IMR-90 (cell line): ENCODE measurements at places on chromosomes 1 and 21. TPM values are rescaled to one million over a fixed set of nuclear protein-coding genes. Genes with fewer than 3 reads are reported as not detected.
A peak's percentile ranks its signal among the peaks of the same experiment; 100 is the strongest.

The NBPF14 gene
- polyA plus RNA-seq: 14.1 and 16.5 TPM in 2 replicates

GRCh38 chr1:60102267-60103061, 28.9 kb upstream of the C1orf87 start:
- DNase-seq: no peak

The SPAG17 gene
- polyA plus RNA-seq: 0.10 TPM in 1 of 2 replicates, not detected in the other

The AKT3 gene
- polyA plus RNA-seq: 13.6 and 15.2 TPM in 2 replicates

DNA sequence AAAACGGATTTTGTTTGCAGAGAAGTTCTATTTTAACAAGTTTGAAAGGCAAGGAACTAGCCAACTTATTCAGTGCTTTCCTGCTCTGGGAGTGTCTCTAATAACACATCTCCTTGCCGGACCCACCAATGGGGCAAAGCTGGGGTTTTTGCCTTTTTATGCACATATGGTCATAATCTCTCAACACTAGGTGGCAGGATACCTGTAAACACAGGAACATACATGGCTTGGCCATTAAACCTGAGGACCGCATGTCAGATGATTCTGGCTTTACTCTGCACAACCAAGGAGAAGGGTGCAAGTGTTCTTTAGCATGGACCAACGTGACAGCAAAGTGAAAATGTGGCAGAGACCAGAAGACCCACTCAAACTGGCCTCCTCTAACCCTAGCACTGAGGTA, 4.9 kb downstream of the TMEM9 start:
- peak; percentile 44 for DNase-seq

GRCh38 chr1:201890223-201890622, 1.5 kb downstream of the SHISA4 start:
- no peak for DNase-seq

GRCh38 chr21:42708107-42708506, 54.7 kb downstream of the PDE9A start:
- no peak for DNase-seq

The DMBX1 gene
- polyA plus RNA-seq: not detected in 2 replicates

GRCh38 chr1:107870696-107871095, 94.3 kb downstream of the VAV3 start:
- no peak for DNase-seq

GRCh38 chr1:160352555-160352954, 9.4 kb downstream of the NCSTN start:
- no peak for DNase-seq

DNA sequence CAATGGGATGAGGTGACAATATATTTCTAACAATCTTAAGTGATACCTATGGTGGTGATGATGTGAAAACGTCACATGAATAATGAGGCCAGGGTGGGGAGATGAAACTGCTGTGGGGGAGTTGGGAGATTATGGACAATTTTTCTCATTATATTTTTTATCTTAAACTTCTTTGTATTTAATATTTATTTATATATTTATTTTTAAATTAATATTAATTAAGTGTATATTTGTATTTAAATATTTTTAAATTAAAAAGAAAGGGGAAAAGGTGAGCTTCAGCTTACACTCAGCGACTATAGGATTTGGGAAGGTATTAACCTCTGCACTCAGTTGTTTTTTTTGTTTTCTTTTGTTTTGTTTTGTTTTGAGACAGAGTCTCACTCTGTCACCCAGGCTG, 158.7 kb downstream of the PSMG1 start:
- DNase-seq: no peak

- no peak for DNase-seq
These were observed 26.5 kb downstream of the SYF2 start for GRCh38 chr1:25205786-25206185.

The KIF17 gene
- 5.7 and 6.5 TPM in 2 replicates for polyA plus RNA-seq

GRCh38 chr1:170932236-170932635, 3.1 kb upstream of the MROH9 start:
- no peak for DNase-seq

DNA sequence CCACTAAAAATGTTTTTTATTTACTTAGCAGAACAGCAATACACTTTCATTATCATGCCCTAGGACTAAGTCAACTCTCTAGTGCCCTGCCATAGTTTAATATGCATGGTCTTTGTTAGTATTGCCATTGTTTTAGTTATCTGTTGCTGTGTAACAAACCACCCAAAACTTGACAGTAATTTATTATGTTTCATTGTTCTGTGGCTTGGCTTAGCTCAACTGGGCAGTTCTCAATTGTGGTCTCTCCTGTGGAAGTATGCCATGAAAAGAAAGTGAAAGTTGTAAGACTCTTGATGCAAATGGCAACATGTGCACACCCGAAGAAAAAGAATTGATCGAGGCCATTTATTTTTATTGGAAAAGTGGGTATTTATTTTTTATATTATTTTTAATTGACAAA, 206.3 kb upstream of the KCTD3 start:
- DNase-seq: no peak

DNA sequence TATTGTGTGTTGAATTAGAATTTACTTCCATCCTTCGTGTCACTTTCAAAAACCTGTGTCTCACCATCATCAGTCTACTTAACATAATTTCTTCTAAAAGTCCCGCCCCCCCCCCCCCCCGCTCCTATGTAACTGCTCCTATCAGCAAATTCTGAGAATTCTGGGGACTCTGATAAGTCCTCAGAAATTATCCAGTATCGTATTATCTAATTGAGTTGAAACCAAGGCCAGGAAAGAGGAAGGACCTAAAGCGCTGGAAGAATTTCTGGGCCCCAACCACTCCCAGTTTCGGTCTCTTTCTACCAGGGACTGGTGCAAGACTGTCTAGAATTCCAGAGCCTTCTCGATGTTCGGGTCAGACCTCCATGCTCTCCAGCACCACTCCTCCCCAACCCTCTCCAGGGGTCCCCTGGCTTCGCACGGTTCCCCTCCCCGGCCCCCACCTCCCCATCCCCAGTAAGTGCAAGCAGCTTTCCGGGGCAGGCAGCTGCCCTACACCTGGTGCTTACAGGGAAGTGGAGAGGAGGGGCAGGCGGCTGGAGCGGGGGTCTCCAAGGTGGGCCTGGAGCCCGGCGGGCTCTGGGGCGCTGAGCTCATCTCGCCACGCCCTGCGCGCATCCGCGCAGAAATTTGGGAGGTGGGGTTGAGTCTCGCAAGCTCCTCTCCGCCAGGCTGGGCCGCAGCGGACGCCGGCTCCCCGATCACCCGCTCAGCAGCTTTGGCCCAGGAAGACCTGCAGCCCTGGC, 16.0 kb upstream of the ZNF496 start:
- DNase-seq: no peak

- DNase-seq: no peak
These were observed 17.9 kb downstream of the SFT2D2 start for GRCh38 chr1:168243636-168244212.

DNA sequence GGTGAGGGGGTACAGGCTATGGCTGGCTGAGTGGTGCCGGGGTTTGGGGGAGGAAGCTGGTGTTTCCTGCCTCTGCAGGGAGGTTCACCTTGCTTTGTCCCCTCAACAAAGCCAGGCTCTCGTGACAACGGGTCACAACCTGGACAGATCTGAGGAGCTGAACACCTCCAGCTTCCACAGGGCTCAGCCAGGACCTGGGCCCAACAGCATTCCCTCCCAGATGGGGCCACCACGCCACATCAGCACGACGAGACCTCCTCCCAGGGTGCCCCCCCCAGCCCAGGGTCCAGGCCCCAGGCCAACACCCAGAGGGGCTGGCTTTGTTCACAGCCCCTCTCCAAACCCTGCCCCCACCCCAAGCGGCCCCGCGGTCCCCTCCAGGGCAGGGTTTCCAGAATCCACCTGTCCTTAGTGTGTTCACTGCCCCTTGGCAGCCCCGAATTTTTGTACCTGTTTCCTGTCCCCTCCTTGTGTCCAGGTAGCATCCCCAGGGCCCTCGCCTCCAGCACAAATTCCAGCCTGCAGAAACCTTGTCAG, 34.7 kb downstream of the UBE2G2 start:
- no peak for DNase-seq

GRCh38 chr1:1282998-1283397, 2.8 kb downstream of the SCNN1D start:
- DNase-seq: peak; percentile 55

DNA sequence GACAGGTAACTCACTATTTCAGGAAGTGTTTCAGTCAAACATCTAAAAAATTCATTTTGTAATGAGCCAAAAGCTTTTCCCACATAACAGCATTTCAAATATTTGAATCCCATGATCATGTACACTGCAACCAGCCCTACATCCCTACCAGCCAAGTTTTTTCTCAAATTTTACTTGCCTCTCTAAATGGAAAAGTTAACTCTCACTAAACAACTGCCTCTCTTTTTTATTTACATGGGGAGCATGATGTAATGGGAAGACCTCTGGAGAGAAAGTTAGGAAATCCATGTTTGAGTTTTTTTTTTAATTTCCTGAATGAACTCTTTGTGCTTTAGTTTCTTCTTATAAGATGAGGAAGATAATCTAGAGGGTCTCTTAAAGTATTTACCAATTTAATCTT, 70.5 kb downstream of the TTLL7 start:
- DNase-seq: peak; percentile 19

The AK5 gene
- 20.7 and 22.5 TPM in 2 replicates for polyA plus RNA-seq

- DNase-seq: no peak
These were observed 148.6 kb upstream of the ZC3H12A start for GRCh38 chr1:37325509-37326437.

The CSF3R gene
- not detected in 2 replicates for polyA plus RNA-seq

- DNase-seq: peak; percentile 36
These were observed 8.6 kb upstream of the PLA2G2C start for GRCh38 chr1:20194757-20195461.

- DNase-seq: no peak
These were observed 16.1 kb upstream of the PDZK1IP1 start for GRCh38 chr1:47205918-47206317.

DNA sequence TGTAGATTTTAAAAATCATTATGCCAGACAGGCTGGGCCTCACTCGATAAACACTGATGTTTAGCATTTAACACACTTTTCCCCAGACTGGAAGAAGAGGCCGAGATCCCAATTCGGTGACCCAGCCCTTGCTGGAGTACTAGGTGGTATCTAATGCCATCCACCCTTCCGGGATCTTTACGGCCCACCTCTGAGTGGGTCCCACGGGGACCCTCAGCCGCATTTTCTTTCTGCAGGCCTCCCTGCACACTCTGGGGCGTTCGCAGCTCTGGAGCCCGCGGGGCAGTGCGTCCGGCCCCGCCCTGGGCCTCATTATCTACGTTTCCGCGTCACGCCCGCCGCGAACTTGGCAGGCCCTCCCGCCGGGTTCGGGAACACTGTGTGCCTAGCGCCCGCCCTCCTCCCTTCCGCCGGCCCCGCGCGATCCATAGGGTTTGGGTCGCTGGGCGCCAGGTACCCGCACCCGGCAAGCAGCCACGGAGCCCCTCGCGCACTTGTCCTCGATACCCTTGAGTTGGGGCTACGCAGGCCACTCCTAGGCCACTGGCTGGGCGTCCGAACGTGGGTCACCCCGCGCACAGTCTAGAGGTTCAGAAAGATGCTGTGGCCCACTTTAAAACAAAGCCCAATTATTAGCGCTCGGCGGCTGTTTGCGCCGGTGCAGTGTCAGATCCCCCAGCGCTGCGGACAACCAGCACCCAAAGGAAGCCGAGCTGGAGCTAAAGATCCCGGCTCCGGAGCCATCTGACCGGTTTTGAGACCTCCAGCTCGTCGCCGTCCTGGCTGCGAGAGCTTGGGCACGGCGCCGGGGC, 950 bp upstream of the EVA1C start:
- peak; percentile 38 for DNase-seq

DNA sequence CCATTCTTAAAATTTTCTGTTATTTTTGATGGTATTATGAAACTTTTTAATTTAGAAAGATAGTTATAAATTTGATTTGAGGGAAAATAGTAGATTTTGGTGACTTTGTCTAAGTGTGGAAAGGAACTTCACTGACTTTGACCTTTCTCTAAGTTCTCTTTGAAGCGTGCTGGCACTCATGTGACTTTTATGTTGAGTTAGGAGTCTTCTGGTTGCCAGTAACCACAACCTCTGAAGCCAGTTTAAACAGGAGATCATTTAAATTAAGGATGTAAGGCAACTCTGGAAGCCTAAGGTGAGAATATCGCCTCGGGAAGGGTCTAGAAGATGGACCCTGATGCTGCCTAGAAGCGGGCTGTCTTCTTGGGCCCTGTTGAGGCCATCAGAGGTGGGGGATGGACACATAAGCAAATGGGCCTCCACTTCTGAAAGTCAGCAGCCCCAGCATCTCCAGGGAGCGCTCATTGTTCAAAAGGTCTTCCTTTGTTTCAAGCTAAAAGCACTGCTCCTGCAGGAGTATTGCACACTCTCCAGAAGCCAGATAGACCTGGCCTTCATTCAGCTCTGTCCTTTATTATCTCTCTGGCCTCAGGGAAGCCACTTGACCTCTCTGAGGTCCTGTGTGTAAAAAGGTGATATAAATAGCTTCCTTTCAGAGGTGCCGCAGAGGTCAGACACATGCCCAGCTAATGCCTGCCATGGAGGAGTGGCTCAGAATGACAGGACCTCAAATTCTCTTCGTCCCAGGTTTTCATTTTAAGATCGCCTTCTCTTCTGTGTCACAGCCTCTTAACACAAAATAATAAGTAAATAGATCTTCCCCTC, 5.1 kb upstream of the RCAN1 start:
- no peak for DNase-seq

The TRIM58 gene
- polyA plus RNA-seq: 0.79 and 0.91 TPM in 2 replicates

- peak; percentile 77 for DNase-seq
These were observed 71.8 kb upstream of the CSF1 start for GRCh38 chr1:109838838-109839240.

DNA sequence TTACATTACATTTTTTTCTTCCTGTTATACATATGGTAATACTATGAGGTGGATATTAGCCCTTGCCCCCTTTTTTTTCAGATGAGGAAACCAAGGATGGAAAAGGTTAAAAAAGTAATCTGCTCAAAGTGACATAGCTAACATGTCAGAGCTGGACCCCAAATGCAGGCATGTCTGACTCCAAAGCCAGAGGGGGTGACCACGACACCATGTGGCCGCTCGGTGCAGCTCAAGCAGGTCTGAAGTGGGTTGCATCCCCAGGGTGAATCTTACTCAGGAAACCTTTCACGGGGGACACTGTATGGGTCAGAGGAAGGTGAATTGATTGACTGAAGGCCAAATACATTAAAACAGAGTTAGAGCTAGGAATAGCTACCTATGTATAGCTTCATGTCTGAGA, 34.8 kb downstream of the CD34 start:
- no peak for DNase-seq

The FCGR3A gene
- polyA plus RNA-seq: not detected in 2 replicates

DNA sequence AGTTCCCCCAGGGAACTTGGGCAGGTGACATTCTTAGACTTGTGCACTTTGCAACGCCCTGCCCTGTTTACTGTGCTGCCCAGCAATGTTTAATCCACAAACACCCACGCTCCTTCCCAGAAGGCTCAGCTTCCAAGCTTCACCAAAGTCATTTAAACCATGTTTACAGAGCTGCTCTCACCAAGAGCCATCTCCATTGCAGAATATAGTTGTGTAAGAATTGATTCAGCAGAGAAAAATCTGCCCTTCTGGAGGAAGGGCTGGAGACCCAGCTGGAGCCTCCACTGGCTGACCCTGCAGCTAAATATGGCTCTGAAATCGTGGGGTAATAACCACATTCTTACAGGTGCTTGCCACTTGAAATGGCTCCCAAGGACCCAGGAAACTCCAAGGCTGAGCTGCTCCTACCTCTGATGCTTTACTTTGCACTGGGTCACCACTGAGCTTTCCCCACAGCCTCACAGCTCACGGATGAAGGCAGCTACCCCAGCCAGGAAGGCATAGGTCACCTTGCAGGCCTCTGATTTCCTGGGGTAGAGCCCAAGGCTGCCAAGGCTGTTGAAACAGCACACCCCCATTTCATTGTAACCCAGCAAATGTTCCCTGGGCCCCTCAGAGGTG, 8.7 kb downstream of the CAPN2 start:
- DNase-seq: peak; percentile 95

The NCF2 gene
- 2.6 and 4.2 TPM in 2 replicates for polyA plus RNA-seq

The TMCO4 gene
- polyA plus RNA-seq: 8.4 and 8.6 TPM in 2 replicates

- DNase-seq: peak; percentile 75
These were observed 2.9 kb downstream of the DDI2 start for GRCh38 chr1:15620155-15620545.

The NR1I3 gene
- polyA plus RNA-seq: not detected in 2 replicates
